ENCODE measurements at places on chromosomes 4 and X.

DNA sequence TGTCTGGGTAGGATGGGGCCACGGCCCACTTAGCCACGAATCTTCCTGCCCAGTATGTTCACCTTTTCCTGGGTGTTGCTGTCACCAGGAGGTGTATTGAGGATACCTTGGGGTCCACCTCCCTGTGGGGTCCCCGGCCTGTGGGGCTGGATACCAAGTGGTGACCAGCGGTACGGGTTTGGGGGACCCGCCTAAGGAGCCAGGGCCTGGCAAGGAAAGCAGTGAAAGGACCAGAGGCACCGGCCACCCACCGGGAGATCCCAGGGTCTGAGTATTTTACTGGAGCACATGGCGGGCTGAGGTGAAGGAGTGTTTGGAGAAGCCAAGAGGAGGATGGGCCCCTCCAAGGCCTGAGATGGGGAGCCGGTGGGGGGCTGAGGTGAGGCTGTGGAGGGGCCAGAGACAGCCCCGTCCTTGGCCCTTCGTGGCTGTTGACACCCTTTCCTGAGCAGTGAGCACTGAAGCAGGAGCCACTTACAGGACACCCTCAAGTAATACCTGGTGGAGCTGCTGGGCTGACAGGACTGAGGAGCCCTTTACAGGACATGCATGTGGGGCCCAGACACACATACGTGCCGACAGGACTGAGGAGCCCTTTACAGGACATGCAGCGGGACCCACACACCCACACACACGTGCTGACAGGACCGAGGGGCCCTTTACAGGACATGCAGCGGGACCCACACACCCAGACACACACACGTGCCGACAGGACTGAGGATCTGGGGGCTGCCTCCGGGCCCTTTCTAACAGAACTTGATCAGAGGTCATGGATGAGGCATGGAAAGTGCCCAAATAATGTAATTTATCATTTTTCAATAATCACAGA lies 38.4 kb downstream of the TMEM271 start:
- no peak for DNase-seq

- DNase-seq = no peak
These were observed 260.7 kb downstream of the INPP4B start for GRCh38 chr4:142585411-142585810.

- DNase-seq = no peak
These were observed 331.3 kb upstream of the SFRP2 start for GRCh38 chr4:154120006-154120676.

- no peak for DNase-seq
These were observed 17.6 kb downstream of the TNIP3 start for GRCh38 chr4:121146530-121146929.

DNA sequence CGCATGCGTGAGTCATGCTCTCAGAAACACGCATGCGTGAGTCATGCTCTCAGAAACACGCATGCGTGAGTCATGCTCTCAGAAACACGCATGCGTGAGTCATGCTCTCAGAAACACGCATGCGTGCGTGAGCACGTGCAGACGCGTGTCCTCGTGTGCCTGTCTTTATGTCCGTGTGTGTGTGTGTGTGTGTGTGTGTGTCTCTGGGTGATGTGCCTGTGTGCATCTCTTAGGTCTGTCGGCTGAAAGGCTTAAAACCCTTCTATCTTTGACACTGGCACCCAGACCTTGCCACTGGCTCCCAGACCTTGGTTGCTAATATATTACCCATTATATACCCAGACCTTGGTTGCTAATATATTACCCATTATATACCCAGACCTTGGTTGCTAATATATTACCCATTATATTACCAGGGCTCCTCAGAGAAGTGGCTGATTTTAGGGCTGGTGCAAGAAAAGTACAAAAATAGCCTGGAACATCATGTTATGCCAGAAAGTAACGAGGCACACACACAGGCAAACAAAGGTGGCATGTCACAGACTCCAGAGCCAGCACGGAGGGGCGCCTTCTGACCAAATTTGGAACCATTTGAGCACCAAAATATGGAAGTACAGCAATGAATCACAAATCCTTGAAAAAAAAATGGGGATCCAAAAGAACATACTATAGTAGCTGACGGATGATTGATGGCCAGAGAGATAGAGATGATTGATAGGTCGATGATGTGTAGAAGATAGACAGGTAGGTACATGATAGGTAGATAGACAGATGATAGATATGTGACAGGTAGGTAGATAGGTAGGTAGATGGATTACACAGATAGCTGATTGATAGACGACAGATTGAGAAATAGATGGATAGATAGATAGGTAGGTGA lies 19.2 kb upstream of the ADRA2C start:
- DNase-seq = no peak

GRCh38 chr4:32192991-32193390 lies 1472.8 kb downstream of the PCDH7 start:
- DNase-seq = no peak

- peak; percentile 33 for DNase-seq
These were observed at the start of gene TCEAL4 for GRCh38 chrX:103585411-103586313. TCEAL4 (plus strand) TSS chrX:103585515; CDS start chrX:103586676, 1,161 bp downstream.

DNA sequence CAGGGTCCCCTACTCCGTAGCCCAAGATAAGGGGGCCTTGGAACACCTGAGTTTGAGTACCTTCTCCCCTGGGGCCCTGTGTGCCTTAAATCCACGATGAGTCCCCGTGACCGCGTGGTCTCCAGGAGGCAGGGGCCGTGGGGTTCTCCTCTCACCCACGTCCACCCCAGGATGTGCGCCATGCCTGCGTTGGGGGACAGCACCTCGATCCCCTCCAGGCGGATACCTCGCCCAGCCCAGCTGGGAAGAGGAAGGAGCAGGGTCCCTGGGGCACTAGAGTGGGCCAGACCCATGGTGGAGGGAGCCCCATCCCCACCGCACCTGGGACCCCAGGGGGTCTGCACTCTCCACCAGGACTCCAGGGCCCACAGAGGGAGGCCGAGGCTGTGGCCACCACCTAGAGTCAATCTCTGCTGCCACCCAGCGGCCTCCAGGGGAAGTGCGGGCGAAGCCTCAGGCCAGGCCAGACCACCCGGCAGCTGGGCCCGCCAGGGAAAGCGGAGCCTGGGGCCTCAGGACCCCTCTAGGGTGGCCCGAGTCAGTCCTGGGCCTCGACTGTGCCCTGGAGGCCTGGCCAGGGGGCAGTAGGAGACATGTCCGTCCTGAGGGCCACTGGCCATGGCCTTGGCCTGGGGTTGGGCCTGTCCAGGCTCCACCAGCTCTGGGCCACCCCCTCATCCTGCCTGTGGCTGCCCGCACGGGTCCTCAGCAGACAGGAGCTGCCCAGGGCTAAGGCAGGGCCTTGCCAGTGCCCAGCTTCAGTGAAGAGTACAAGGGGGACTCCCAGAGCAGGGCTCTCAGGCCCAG lies 55.0 kb downstream of the FAM53A start:
- DNase-seq = peak; percentile 27

DNA sequence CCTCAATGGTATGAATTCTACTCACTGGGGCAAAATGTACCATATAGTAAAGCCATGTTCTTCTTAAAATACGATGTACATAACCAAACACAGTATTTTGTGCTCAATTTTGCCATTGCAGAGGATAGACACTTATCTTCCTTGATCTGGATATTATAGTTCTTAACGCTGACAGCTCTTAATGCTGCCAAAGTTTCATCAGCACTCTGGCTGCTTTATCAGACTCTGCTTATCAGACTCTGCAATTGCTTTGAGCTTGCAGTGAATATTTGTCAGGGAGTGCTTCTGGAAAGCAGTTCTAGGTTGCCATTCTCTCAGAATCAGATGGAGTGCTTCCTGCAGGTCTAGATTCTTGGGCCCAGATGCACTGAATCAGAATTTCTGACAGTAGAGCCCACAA lies 863.1 kb downstream of the CCSER1 start:
- DNase-seq = no peak

DNA sequence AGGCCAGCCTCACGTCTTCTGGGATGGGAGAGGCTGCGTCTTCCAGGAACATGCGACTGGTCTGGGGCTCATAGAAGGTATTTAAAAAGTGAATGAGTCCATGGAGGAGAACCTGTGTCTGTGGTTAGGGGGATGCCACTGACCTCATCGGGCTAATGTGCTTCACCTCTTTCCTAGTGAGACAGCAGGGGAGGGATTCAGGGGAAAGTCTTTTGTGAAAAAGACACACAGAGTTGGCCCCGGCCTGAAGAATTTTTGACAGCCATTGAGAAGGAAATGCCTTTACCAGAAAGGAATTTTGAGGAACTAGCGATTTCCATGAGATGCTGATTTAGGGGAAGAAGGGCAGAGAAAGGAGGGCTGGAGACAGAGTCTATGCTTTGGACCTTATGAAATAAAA lies 11.0 kb upstream of the C4orf50 start:
- no peak for DNase-seq

DNA sequence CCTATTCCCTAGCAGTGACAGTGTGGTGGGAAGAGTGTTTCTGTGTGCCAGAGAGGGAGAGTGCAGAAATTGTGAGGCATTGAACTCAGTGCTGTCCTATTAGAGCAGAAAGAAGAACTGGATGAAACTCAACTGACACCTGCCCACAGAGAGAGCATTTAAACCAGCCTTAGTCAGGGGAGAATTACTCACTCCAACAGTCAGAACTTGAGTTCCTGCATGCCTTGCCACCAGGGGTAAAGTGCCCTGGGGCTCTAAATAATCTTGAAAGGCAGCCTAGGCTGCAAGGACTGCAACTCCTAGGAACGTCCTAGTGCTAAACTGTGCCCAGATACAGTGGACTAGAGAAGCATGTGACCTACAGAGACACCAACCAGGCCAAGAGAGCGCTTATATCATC lies 12.8 kb downstream of the CYSLTR1 start:
- DNase-seq = no peak

DNA sequence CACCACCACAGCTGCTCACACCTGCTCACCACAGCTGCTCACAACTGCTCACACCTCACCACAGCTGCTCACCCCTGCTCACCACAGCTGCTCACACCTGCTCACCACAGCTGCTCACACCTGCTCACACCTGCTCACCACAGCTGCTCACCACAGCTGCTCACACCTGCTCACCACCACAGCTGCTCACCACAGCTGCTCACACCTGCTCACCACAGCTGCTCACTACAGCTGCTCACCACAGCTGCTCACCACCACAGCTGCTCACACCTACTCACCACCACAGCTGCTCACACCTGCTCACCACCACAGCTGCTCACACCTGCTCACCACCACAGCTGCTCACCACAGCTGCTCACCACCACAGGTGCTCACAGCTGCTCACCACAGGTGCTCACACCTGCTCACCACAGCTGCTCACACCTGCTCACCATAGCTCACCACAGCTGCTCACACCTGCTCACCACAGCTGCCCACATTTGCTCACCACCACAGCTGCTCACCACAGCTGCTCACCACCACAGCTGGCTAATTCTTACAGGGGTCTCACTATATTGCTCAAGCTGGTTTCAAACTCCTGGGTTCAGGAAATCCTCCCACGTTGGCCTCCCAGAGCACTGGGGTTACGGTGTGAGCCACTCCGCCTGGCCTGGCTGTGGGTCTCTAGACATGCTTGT lies 30.4 kb upstream of the CPLX1 start:
- DNase-seq = no peak

DNA sequence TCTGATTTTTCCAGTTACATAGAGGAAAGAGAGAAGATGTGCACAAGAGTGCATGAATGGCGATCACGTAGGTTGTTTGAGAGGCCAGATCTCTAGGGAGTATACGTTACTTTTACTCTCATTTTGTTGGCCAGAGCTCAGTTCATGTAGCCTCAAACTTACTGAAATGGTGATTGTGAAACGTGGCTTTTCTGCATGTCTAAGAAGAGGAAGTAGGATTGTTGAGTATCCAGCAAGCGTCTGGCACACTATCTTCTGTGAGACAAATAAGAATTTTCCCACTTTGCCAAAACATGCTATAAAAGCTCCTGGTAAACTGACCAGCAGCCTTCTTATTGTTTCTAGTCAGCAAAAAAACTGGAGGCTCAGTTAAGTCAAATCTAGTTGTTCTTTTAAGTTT lies 264.5 kb upstream of the EMCN start:
- no peak for DNase-seq

DNA sequence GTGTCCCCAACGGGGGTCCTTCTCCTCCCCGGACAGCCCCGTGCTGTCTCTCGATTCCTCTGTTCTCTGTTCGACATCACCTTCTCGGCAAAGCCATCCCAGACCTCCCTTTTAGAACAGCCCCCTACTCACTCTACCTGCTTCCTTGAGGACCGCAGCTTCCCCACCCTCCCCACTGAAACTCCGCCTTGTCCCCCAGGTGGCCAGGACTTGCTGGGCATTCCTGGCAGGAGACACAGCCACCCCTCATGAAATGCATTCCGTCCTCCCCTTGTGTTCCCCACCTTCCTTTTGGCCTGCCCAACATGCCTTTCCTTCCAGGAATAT lies 34.8 kb upstream of the GPR78 start:
- DNase-seq = no peak

DNA sequence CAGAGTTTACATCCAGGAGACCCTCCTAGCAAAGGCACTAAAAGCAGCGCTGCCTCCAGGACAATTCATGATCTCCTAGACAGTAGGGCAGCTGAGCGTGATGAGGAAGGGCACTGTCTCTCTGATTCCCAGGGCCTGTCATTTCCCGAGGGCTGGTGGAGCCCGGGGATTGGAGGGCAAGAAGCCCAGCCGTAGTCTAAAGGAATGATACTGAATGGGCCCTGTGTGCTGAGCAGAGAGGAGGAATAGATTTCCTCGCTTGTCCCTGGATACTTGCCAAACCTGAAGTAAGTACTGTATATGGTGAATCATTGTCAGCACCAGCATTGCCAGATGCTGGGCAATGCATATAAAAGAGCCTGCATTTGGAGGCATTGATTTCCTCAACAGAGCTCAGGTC lies 88.0 kb upstream of the SLITRK2 start:
- no peak for DNase-seq

All from stimulated activated CD8-positive, alpha-beta memory T cell treated with anti-CD3 and anti-CD28 coated beads, Interleukin-7, amount 100 ng/mL, for 4 hours (primary cell).